SJCRH30 (cell line): ENCODE measurements at places on chromosomes 4 and X. TPM values are rescaled to one million over a fixed set of nuclear protein-coding genes. Genes with fewer than 3 reads are reported as not detected.
A peak's percentile ranks its signal among the peaks of the same experiment; 100 is the strongest.

DNA sequence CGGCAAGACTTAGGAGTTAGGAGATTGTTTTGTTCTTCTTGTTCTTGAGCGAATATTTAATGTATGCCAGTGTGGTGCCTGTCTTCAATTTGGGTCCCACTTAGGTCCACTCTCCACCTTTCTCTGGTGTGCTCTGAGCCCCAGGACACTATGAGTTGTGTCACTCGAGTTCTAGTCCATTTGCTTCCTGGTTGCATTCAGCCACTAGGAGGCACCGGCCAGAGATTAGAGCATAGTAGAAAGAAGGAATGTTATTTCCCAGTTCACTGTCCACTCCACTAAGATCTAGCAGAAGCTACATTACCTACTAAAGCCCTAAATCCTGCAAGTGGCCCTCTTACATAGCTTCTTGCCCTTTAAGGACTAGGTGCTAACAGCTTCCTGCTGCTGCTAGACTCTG is 326.9 kb downstream of the NAF1 start:
- H3K27ac ChIP-seq: no peak overlapping the region
- no peak for DNase-seq
- peaks cover 3% of the 10 kb centered on the region; the same call in 1 of the 2 replicates for H3K4me1 ChIP-seq
- no peaks in the 10 kb centered on the region for H3K36me3 ChIP-seq
- no peak overlapping the region for H3K4me3 ChIP-seq

The PLS3 gene
- total RNA-seq: 412 and 427 TPM in 2 replicates

DNA sequence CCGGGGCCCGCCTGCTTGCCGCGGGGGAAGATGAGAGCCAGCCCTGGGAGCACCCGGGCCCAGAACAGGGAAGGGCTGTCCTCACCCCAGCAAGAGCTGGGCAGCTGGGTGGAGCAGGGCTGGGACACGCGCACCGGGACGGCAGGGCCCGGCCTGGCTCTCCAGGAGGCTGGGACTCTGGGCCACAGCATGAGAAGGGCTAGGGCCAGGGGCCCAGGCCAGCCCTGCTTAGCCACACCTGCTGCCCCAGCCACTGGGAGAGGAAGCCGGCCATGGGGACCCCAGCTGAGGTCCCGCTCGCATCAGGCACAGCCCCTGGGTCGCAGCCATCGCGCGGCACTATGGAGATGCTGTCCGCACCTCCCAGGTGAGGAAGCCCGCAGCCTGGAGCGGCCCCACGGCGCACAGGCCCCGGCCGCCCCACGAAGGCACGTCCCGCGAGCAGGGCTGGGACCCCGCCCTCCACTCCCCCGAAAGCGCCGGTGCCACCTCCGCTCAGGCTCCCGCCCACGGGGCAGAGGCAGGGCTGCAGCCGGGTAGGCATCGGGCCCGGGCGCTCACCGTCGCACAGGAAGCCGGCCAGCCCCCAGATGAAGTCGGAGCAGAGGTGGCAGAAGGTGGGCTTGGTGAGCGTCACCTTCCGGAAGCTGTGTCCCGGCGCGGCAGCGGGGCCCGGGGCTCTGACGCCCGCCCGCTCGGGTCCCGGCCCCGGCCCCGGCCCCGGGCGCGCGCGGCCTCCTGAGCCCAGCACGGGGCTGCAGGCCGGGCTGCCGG is 531 bp downstream of the DGKQ start:
- no peaks in the 10 kb centered on the region for H3K27me3 ChIP-seq
- H3K4me3 ChIP-seq: peak overlapping the region; percentile 75
- DNase-seq: peak; percentile 45
- no peaks in the 10 kb centered on the region for H3K4me1 ChIP-seq
- no peak overlapping the region for H3K27ac ChIP-seq

GRCh38 chr4:15455290-15455689 is 14.4 kb upstream of the CC2D2A start:
- H3K36me3 ChIP-seq: no peaks in the 10 kb centered on the region
- no peaks in the 10 kb centered on the region for H3K27me3 ChIP-seq
- H3K4me1 ChIP-seq: peaks cover 30% of the 10 kb centered on the region
- DNase-seq: no peak

DNA sequence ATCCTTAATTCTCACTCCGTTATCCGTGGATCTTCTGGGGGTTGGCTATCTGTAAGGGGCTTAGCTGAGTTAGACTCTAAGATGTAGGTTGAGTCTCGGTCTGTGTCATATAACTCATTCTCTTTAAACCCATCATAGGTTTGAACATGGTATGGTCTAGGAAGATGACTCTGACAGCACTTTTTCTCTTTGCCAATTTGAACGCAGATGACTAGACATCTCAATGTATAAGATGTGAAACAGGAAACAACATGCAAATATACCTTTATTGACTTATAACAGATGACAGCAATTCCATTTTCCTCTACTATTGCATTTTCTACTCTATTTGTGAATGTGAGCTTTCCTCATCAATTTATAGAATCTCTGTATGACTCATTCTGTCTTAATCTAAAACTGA is 634.8 kb upstream of the MAGEB2 start:
- no peaks in the 10 kb centered on the region for H3K4me1 ChIP-seq
- H3K27me3 ChIP-seq: no peaks in the 10 kb centered on the region
- H3K27ac ChIP-seq: no peak overlapping the region
- DNase-seq: no peak
- no peak overlapping the region for H3K4me3 ChIP-seq
- H3K36me3 ChIP-seq: no peaks in the 10 kb centered on the region

The COMMD8 gene
- total RNA-seq: 17.0 and 18.5 TPM in 2 replicates

- H3K36me3 ChIP-seq: no peaks in the 10 kb centered on the region
- H3K4me1 ChIP-seq: no peaks in the 10 kb centered on the region
- peaks cover 2% of the 10 kb centered on the region for H3K27me3 ChIP-seq
- peak; percentile 72 for DNase-seq
Observed at GRCh38 chr4:88378691-88379559, at the start of gene HERC6. TSS of gene HERC6 (plus strand) at chr4:88378852. CDS start at chr4:88378922, 70 bp downstream.

GRCh38 chr4:75498041-75498440 is 16.2 kb downstream of the RCHY1 start:
- peaks cover 85% of the 10 kb centered on the region for H3K36me3 ChIP-seq
- DNase-seq: no peak
- H3K27me3 ChIP-seq: no peaks in the 10 kb centered on the region
- H3K4me1 ChIP-seq: peaks cover 4% of the 10 kb centered on the region; the same call in 1 of the 2 replicates
